ENCODE measurements at places on chromosomes 11 and 22. TPM values are rescaled to one million over a fixed set of nuclear protein-coding genes. Genes with fewer than 3 reads are reported as not detected.
A peak's percentile ranks its signal among the peaks of the same experiment; 100 is the strongest.

GRCh38 chr11:57527056-57527631 lies 3.4 kb downstream of the TIMM10 start:
- DNase-seq: peak; percentile 92

DNA sequence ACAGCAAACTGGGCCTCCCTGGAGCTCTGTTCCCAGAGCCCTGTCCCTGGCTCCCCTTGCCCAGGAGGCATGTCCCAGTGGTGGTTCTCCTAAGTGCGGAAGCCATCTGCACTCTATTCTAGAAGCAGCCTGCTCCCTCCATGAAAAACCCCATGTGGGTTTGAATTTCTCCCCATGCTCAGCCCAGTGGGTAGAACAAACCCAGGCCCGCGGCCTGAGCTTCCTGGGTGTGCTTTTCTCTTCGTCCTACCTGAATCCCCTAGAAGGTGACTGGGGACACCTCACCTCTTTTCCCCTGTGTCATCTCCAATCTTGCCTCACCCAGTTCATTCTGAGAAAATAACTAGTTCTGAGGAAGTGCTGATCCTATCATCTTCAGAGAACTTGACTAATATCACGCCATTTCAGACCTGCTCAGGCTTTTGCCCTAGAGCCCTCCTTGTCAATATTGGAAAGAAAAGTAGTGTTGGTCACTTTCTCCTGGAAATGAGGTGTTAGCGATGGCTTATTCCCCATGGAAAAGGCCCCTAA lies 15.9 kb downstream of the IL10RA start:
- peak; percentile 62 for DNase-seq

DNA sequence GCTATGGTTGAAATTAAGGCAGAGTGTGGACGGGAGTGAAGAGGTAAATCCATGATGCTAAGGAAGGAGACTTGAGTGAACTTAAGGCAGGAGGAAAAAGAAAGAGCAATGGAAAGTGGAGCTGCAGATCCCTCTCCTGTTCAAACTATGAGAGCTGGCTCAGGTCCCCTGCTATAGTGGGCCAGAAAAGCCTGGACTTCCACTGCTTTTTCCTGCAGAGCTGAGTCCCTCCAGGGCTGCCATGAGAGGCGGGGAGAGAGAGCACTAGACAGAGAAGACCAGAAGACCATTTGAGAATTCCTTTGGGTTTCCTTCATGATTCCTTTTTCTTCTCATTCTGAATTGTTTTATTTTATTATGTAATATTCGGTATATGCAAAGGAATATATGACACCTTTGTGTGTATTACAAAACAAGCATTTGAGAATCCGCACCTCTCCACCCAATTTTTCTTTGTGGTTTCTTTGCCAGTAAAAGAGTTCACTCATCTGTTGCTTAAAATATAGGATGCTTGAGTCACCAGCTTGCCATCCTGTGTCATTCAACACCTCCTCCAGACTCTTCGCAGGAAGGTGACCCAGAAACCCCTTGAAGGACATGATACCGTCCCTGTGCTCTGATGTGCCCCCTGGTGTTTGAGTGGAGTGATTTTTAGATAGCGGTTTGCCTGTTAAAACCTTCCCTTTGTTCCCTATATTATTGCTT lies 24.4 kb downstream of the SREBF2 start:
- peak; percentile 93 for DNase-seq

DNA sequence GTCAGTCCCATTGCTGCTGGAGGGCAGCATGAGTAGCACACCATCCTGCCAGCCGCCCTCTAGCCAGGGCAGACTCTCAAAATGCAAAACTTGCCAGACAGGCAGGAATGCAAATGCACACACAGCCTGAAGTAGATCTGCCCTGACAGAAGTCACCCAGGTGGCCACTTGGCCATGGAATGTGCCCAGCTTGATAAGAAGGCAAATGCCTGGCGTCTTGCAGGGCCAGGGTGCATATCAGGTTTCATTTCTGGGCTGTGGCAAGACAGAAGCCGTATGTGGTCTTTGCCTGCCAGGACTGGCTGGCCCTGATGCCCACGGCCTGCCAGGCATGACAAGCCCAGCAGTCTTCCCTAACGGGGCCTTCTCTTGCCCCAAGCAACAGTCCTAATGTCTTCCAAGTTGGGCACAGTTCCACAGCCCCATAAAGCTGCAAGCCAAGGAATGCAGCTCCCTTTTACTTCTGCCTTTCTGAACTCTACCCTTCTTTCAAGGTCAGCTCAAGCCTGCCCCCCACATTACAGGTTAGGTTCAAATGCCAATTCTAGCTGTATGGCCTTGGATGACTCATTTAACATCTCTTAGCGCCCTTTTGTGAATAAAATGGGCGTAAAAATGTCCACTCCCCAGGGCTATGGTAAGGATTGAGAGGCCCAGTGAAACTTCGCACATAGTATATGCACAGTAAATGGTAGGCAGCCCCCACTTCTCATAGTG lies 29.7 kb downstream of the POU2AF3 start:
- DNase-seq: no peak

GRCh38 chr11:126147208-126148111 lies 64.0 kb downstream of the RPUSD4 start:
- DNase-seq: no peak

DNA sequence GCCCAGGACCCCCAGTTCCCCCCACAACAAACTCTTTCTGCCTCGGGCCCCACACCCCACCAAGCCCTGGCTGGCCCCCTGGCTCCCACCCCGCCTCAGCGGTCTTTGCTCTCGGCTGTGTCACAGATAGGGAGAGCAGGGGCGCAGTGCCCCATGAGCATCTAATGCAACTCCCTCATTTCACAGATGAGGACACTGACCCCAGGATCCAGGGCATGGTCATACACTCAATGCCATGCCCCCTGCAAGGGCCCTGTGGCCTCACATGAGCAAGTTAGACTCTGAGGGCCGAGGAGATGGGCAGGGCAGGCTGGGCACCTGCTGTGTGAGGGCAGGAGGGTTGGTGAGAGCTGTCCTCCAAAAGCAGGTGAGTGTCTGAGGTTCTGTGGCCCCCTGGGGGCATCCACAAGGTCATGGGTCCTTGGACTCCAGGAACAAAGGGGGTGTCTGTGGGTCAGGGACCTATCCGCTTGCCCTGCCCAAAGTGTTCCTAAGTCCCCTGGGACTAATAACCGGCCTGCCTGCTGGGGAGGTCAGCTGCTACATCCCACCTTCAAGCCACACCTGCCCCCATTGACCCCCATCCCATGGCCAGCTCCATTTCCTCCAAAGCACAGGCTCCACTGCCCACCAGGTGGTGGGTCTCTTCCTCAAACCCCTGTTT lies 2.5 kb downstream of the MIF start:
- DNase-seq: no peak

- no peak for DNase-seq
Observed at GRCh38 chr11:22006901-22007300, 186.0 kb upstream of the ANO5 start.

DNA sequence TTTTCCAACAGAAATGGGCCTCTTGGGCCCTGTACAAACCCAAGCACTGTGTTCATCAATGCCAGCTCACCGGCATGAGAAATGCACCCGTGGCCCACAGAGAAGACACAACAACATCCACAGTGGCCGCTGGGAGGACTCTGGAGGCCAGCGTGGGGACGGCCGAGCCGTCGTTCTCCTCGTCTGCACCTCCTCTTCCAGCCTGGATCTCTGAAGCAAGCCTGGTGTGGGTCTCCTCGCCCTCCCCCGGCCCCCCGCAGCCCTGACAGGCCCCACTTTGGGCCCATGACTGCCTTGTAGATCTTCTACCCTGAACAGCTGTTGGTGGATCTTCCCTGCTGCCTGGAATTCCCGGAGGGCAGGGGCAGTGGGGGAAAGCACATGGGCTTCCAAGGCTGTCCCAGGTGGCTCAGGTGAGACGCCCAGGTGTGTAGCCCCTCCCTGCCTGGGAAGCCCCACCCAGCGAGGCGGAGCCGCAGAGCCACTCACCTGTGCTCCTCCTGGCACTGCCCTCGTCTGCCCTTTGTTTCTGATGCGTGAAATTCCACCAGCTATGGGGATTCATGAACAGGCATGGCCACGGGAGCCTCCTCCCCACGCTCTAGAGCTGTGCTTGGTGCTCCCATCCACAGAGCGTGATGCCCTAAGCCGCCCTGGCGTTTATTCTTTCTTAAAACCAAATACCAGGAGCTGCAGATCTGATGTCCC lies 225.9 kb downstream of the BRD1 start:
- no peak for DNase-seq

DNA sequence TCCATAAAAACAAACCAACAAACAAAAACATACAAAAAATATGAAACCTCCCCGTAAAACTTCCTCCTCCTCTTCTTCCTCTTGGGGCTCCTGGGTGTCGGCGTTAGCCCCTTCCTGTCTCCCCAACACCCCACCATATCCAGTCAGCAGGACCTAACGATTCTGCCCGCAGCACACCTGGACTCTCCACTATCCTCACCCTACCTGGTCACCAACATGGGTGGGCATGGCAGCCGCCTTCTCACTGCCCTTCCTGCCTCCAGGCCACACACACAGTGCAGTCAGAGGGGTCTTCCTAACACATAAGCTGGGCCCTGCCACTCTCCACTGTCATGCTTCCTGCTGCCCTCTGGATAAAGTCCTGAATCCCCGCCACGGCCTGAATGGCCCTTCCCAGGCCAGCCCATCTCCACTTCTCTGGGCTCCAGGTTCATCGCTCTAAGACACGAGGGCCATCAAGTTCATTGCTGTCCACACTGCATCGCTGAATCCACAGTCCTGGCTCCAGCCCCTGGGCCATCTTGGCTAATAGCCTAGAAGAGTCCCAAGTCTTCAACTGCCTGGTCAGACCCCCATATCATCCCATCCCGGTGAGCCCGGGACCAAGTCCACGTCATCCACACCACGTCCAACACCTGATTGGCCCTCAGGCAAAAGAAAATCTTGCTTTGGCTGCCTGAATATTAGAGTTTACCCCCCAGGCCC lies 76.2 kb downstream of the IGLL1 start:
- DNase-seq: no peak

DNA sequence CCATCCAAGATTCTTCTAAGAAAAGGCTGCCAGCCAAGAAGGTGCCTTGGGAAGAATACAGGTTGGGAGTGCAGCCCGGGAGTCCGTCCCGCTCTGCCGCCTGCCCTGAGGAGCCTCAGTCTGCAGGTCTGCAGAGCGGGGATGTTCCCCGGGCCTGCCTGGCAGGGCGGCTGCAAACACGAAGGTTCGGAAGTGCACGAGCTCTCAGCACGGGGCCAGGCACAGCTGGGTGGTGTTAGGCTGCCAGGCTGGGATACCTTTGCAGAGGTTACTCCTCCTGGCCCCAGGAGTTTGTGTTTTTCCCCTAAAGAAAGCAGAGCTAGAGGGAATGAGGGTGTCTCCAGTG lies 9.4 kb upstream of the PRR5 start:
- DNase-seq: no peak

DNA sequence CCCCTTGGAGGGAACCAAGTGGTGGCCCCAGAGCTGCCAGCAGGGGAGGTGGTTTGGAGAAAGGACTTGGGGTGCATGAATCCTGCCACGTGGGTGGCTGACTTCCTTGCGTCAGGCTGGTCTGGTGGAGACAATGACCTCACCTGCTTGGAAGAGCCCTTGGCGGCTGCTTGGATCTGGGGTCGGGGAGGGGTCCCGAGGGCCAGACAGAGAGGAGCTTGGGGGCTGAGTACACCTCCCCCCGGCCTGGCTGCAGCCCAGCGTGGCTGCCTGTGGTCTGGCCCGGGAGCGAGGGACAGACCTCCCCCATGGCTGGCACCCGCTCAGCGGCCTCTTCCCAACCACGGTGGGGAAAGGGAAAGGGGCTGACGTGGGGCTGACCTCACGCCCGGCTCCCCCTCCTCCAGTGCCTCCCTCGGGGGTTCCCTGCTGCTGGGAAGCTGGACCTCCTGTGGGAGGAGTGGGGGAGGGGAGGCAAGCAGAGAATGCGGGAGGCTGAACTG lies 13.8 kb downstream of the LIF start:
- DNase-seq: no peak

DNA sequence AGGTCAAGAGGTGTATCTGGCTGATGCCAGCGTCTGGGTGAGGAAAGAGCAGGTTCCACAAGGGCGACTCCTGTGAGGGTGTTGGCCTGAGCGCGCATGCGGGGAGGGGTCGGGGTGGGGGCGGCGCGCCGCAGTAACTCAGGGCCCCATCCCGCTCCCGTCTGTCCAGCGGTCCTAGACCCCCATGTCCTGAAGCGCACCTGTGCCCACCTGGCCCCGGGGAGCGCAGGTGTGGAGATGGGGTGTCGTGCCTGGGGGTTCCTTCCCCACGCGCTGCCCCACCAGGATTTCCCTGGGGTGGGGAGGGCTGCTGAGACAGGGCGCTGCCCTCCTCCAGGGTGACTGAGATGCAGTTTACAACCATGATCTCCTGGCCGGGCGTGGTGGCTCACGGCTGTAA lies 20.9 kb downstream of the RNH1 start:
- no peak for DNase-seq

Gene GGT5
- not detected for total RNA-seq

Gene TMEM25
- total RNA-seq: 14.1 TPM

Gene RFPL2
- not detected for total RNA-seq

Gene KCNK4
- total RNA-seq: 0.41 TPM

All from activated naive CD4-positive, alpha-beta T cell treated with anti-CD3 and anti-CD28 coated beads for 36 hours (primary cell).